ENCODE measurements at places on chromosomes 4 and X.

GRCh38 chr4:40515037-40515397 lies 114.6 kb downstream of the RBM47 start:
- H3K36me3 ChIP-seq = no peaks in the 10 kb centered on the region
- no peak overlapping the region for H3K4me3 ChIP-seq
- H3K27ac ChIP-seq = no peak overlapping the region
- H3K27me3 ChIP-seq = peaks cover 2% of the 10 kb centered on the region
- H3K4me1 ChIP-seq = no peaks in the 10 kb centered on the region

DNA sequence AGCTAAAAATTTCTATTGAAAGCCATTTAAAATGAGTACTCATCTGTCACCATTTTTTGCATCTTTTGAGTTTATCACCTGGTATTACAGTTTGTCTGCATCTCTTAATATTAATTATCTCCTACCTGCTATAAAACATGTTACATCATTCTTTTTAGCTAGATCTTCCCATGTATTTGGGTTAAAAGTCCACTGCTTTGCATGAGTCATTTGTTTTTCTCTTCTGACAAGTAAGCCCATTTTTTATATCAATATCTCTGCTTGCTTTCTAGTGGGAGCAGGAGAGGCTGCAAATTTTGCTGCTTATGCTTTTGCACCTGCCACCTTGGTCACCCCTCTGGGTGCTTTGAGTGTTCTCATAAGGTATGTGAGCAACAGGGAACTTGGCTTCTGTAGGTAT lies 16.1 kb downstream of the NIPAL1 start:
- H3K4me1 ChIP-seq = peaks cover 2% of the 10 kb centered on the region
- no peak for DNase-seq
- no peak overlapping the region for H3K27ac ChIP-seq
- no peaks in the 10 kb centered on the region for H3K27me3 ChIP-seq

DNA sequence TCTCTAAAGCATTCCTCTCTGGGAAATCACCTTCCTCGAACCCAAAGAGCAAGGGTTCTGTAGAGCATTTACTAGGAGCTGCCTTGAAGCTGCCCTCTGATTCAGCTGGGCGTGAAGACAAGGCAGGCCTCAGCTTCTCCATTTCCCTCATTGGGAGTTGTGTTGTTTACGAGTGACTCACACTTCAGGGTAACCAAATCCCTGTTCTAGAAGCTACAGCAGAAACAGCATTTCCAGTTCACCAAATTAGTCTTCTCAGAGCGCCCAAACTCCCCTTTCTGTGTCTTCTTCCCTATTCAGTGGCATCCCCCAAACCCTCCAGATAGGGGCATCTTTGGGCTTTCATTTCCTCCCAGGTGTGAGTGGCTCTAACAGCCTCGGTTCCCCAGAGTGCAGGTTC lies 863 bp upstream of the XPNPEP2 start:
- H3K27me3 ChIP-seq = no peaks in the 10 kb centered on the region
- no peak overlapping the region for H3K4me3 ChIP-seq
- no peaks in the 10 kb centered on the region for H3K36me3 ChIP-seq
- H3K4me1 ChIP-seq = peaks cover 9% of the 10 kb centered on the region
- no peak for DNase-seq
- H3K27ac ChIP-seq = no peak overlapping the region

GRCh38 chr4:152860046-152860445 lies 76.1 kb upstream of the FHDC1 start:
- DNase-seq = no peak
- H3K4me1 ChIP-seq = no peaks in the 10 kb centered on the region
- no peak overlapping the region for H3K4me3 ChIP-seq
- no peaks in the 10 kb centered on the region for H3K36me3 ChIP-seq
- H3K27ac ChIP-seq = no peak overlapping the region
- no peaks in the 10 kb centered on the region for H3K27me3 ChIP-seq

- H3K36me3 ChIP-seq = no peaks in the 10 kb centered on the region
- H3K4me3 ChIP-seq = no peak overlapping the region
- H3K27me3 ChIP-seq = no peaks in the 10 kb centered on the region
- DNase-seq = no peak
These were observed 717.3 kb upstream of the ACTRT1 start for GRCh38 chrX:128769495-128769894.

DNA sequence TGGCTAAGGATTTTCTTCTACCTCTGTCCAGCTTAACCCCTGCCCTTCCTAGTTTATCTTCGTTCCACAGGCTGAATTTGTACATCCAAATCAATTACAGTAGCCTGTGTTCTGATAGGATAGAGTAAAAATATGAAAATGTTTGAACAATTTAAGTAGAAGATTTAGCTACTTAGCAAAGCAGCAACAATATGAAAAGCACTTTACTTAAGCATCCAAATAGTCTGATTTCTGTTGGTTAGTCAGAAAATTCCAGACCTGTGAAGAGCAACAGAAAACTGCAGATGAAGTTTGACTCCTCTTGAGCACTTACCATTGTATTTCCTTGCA lies 2.0 kb downstream of the ARSJ start:
- peaks cover 52% of the 10 kb centered on the region for H3K27me3 ChIP-seq
- DNase-seq = no peak
- H3K4me1 ChIP-seq = peaks cover 11% of the 10 kb centered on the region
- no peak overlapping the region for H3K27ac ChIP-seq
